ENCODE measurements at places on chromosomes 16 and 17.

GRCh38 chr17:34071886-34072420 is 183.1 kb upstream of the CCL2 start:
- no peak for DNase-seq

- DNase-seq = no peak
These were observed 29.3 kb downstream of the KIAA0753 start for GRCh38 chr17:6611231-6611630.

DNA sequence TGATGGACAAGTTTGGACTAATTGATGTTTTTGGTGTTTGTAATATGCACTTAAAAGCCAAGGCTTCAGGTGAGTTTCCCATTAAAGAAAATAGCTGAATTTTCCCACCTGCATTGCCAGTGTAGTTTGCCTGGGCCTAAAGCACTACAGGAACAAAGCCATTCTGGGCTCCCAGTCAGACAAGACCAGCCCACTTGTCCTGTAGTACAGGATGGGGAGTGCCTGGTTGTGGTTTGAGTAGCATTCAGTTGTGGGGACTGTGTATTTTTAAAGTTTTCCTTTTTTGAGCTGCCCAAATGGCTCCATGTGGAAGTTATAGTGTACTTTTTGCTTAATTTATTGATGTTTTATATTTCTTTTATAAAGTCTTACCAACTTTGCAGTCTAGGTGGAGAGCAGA is 91.7 kb downstream of the TANGO6 start:
- DNase-seq = no peak

GRCh38 chr16:73875996-73876690 is 420.5 kb upstream of the PSMD7 start:
- no peak for DNase-seq
